ENCODE measurements at places on chromosomes 13 and 19. TPM values are rescaled to one million over a fixed set of nuclear protein-coding genes. Genes with fewer than 3 reads are reported as not detected.

ARGLU1 gene
- 27.7 TPM for total RNA-seq

TIMM44 gene
- 43.8 TPM for total RNA-seq

CRB3 gene
- 37.3 TPM for total RNA-seq

ADGRE2 gene
- total RNA-seq = 1.5 TPM

TUBA3C gene
- not detected for total RNA-seq

ZNF837 gene
- 2.7 TPM for total RNA-seq

MEIOSIN gene
- total RNA-seq = not detected

TJP3 gene
- 40.9 TPM for total RNA-seq

FFAR2 gene
- total RNA-seq = 1.8 TPM

SLC7A1 gene
- total RNA-seq = 181 TPM

CELF5 gene
- total RNA-seq = not detected

OR10H2 gene
- not detected for total RNA-seq

TMEM221 gene
- not detected for total RNA-seq

NRTN gene
- 2.7 TPM for total RNA-seq

KMT5C gene
- 4.4 TPM for total RNA-seq

ISYNA1 gene
- total RNA-seq = 8.5 TPM

Data from esophagus mucosa (tissue), 1 donor.